ENCODE measurements at places on chromosomes 7 and 10.

GRCh38 chr7:48139459-48139858 is 31.8 kb upstream of the ABCA13 start:
- DNase-seq, result no peak

GRCh38 chr7:66043681-66044497 is 31.7 kb upstream of the ASL start:
- peak; percentile 81 for DNase-seq

DNA sequence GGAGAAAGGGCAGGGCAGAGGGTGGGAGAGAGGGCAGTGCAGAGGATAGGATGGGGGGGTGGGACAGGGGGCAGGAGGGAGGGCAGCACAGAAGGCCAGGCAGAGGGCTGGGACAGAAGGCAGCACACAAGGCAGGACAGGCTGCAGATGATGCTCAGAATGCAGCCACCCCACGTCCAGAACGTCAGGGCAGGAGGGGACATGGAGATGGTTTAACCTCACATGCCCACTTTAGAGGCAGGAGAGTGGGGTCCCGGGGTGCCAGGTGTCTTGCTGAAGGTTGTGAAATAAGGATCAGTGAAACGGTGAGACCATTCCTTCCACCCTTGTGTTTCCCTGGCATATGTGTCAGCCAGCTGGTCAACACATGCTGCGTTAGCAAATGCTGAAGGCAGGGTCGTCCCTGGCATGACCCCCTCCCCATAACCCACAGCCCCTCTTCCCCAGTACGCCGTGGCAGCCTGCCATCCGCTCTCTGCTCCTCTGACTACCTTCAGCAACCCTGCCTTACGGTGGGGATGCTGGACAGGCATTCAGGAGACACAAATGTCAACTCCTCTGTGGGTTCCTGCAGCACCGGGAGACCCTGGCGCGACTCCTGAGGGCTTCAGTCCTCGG is 592.1 kb downstream of the DNAJB6 start:
- no peak for DNase-seq

- peak; percentile 65 for DNase-seq
Measured at GRCh38 chr7:4878336-4879335, 4.9 kb downstream of the RADIL start.

- no peak for DNase-seq
Measured at GRCh38 chr10:100304414-100304813, 17.9 kb upstream of the BLOC1S2 start.

DNA sequence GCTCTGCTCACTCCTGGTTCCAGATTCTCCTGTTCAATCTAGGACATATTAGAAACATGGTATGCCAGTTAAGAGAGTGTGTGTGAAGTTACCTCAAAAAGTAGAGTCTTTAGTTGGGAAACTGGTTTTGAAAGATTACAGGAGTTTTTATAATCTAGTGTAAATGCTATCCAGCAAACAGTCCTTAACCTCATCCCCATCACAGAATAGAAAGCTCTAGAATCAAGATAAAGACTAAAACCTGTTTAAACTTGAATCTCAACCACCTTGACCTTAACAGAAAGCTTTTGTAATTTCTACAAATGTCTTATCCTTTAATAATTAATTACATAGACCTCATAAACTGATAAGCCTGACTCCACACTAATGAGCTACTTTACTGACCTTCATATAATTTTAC is 1288.7 kb upstream of the SORCS1 start:
- DNase-seq, result no peak

Measured in right cardiac atrium (tissue), 5 donors.